ENCODE measurements at places on chromosomes 5 and 9.
A peak's percentile ranks its signal among the peaks of the same experiment; 100 is the strongest.

GRCh38 chr5:143024228-143024920 is 254.2 kb downstream of the ARHGAP26 start:
- DNase-seq = no peak

DNA sequence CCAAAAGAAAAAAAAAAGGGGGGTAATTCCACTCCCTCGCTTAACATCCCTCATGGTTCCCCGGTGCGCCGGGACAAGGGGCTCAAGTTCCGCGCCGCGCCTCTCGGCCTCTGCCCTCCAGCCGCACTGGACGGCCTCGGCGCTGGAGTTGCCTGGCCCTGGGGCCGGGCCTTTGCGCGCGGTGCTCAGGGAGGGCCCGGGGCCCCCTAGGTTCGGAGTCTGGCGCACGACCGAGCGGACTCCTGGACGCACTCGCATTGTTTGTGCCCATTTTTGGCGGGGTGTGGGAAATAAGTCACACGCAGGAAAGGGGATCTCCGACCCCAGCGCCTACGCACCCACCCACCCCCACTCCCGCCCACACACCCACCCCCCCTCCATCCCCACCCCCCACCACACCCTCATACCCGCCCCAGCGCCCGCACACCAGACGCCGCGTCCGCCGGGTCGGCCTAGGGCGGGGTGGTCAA is 381 bp downstream of the MED22 start:
- DNase-seq = peak; percentile 67

- DNase-seq = no peak
These were observed 45.3 kb upstream of the FOXE1 start for GRCh38 chr9:97807681-97808080.

- DNase-seq = no peak
These were observed 55.2 kb downstream of the SLC1A3 start for GRCh38 chr5:36661456-36662220.

GRCh38 chr5:154190595-154191304 is at the start of gene GALNT10:
Gene GALNT10, plus strand, starts transcription at chr5:154190733. Its CDS starts 134 bp downstream, at chr5:154190867.
- peak; percentile 80 for DNase-seq

DNA sequence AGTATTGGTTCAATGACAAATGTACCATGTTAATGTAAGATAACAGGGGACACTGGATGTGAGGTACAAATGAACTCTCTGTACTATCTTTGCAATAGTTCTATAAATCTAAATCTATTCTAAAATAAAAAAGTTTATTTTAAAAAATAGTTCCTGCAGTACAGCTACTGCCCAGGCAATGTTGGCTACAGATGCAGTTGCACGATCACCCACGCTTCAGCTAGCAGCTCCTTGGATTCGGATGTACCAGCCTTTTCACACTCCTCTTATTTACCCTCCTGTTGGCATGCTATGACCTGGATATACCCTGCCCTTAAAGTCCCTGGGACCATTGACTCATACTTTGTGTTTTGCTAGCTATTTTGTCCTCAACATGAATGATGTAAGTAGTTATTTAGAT is 185.4 kb upstream of the SMARCA2 start:
- no peak for DNase-seq

GRCh38 chr5:157389103-157389502 is 70.9 kb upstream of the NIPAL4 start:
- DNase-seq = no peak

- DNase-seq = no peak
These were observed 120.0 kb upstream of the KLF9 start for GRCh38 chr9:70534471-70534870.

DNA sequence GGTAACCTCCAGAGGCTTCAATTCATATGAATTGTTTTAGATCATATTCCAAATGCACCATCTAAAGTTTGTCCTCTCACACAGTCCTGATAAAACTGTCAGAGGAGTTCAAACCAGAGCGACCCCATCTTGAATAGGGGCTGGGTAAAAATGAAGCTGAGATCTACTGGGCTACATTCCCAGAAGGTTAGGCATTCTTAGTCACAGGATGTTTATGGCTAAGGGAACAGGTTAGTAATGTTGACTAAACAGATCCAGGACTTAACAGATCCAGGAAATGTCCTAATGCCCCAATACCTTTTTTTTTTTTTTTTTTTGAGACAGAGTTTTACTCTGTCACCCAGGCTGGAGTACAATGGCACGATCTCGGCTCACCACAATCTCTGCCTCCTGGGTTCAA is 192.6 kb upstream of the PRDM9 start:
- DNase-seq = no peak

- no peak for DNase-seq
These were observed 11.6 kb upstream of the FBP1 start for GRCh38 chr9:94650949-94651348.

DNA sequence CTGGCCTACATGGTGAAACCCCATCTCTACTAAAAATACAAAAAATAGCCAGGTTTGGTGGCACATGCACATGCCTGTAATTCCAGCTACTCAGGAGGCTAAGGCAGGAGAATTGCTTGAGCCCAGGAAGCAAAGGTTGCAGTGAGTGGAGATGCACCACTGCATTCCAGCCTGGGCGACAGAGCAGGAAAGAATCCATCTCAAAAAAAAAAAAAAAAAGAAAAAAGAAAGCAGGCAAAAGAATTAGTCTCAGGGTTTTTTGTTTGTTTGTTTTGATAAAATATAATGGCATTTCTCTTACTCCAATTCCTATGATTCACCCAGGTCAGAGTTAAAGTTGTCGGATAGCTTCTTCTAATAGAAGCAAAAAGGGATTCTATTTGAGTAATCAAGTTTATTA is 67.0 kb upstream of the ATG10 start:
- DNase-seq = no peak

GRCh38 chr9:122228568-122229484 is at the start of gene LHX6:
Gene LHX6, minus strand, starts transcription at chr9:122228957. Its CDS starts 217 bp downstream, at chr9:122228740.
- DNase-seq = peak; percentile 58

Data from eye (tissue), 1 donor.